T-helper 2 cell treated with Interferon-gamma antibody and Interleukin-4, amounts not matched to agents 5 μg/mL and 100 μg/mL, for 36 hours (primary cell): ENCODE measurements at places on chromosomes 3 and 15.
A peak's percentile ranks its signal among the peaks of the same experiment; 100 is the strongest.

GRCh38 chr15:44035781-44036699, 159.0 kb downstream of the FRMD5 start:
- DNase-seq, result no peak

- no peak for DNase-seq
Measured at GRCh38 chr15:67172172-67172571, 82.3 kb downstream of the AAGAB start.

GRCh38 chr3:184672977-184673870, 38.6 kb downstream of the MAGEF1 start:
- DNase-seq, result no peak

GRCh38 chr3:185653949-185654757, 68.1 kb downstream of the SENP2 start:
- DNase-seq, result no peak

DNA sequence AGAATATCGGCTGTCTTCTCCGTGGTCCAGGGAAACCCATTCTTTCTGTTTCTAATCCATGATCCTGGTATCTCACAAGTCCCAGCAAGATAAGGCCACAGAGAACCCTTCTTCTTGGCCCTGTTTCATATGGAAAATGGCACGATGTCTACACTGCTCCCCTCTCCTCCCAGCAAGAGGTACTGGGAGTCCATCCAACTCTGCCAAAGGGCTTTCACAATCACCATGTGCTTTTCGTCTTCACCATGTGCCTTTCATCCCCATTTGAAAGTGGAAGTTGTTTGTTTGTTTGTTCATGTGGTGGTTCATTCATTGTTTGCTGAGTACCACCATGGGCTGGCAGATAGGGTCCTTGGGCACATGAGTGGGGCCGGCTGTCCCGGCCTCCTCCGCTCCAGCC, 5.5 kb downstream of the ITIH3 start:
- no peak for DNase-seq

DNA sequence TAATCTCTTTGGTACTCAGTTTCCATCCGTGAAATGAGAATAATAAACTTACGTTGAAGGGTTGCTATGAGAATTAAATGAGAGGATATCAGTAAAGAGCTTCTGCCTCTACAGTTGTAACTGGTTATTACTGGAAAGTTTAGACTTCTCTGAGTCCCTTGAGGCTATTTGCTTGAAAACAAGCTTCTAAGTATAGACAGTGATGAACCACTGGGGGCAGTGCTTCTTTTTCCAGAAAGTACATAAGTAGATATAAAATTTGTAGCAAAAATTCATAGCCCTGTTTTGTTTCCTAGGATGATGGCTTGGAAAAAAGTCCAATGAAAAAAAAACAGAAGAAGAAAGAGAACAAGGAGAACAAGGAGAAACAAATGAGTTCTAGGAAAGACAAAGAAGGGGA, 87.1 kb downstream of the RGMA start:
- DNase-seq, result no peak

DNA sequence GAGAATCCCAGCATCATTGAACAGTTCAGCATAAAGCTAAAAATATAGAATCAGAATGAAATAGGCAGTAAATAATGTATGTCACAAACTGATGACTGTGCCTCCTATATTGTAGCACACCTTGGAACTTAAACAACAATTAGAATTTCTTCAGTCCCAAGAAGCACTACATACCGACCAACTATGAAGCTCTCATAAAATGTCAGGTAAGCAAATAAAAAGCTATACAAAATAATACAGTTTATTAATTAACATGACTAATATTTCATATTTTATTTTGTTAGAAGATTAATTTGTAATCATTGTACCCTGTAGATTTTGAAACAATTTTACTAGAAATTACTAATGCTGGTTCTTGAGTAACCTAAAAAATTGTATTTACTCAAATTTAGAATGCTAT, 85.1 kb upstream of the GK5 start:
- no peak for DNase-seq

DNA sequence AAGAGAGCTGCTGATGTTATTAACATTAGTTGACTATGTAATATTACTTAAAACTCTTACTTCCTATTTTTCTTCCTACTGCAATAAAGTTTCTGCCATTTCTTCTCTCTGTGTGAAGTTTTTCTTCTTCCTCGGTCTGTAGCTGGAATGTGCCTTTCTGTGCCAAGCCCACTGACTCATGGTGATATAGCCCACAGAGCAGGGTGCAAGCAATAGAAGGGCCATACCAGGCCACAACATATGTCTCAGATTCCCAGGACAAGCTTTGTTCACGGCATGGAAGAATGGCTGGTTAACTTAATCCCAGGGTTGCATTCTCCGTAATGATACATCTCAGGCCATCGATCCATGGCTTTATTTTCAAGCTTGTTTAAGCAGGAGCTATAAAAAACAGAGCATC, 815.3 kb downstream of the TUSC7 start:
- no peak for DNase-seq

- no peak for DNase-seq
Measured at GRCh38 chr15:90345857-90346256, 6.2 kb upstream of the ZNF774 start.

DNA sequence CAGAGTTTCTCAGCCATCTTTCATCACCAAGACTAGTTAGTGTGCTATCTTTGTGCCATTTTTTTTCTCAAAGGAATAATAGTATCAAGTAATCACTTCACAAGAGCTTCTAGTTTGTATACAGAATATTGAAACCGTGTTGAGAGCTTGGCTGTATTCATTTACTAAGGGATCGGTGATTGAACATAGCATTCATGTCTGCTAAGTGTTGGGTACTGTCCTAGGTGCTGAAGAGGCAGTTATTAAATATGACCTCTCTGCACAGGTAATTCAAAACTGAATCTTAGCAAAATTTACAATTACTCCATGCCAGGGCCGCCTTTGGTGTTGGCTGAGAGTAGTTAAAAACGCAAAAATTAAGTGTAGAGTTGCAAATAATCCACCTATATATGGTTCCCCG, 355.3 kb upstream of the RORA start:
- DNase-seq, result no peak

DNA sequence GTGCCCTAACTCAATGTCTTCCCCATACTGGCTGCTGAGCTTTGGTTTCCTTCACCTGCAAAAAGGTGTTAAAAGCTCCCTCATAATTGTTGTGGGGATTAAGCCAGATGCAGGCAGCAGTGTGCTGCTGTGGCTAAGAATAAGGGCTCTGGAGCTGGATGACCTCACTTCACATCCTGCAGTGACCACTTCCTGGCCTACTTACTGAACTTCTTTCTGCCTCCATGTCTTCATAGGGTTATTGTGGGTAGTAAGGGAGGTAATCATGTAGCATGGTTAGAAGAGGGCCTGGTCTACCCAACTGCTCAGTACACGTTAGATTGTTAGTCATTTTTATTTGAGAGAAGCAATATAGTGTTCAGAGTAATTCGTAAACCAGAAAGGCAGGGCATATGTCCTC, 18.4 kb downstream of the GYG1 start:
- no peak for DNase-seq

DNA sequence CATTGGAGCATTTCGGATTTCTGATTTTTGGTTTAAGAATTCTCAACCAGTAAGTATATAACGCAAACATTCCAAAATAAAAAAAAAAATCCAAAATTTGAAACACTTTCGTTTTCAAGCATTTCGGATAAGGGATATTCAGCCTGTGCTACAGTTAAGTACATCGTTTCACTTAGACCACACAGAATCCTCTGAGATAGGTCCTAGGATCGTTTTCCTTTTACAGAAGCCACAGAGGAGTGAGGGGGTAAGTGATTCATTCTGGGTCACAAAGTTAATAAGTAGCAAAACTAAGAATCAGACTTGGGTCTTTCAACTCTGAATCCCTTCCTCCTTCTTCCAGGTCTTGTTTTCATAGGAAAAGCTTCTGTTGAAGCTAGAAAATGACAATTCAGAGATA, 249.3 kb downstream of the BBX start:
- no peak for DNase-seq

GRCh38 chr3:109177908-109178307, 41.4 kb downstream of the C3orf85 start:
- DNase-seq, result no peak

- DNase-seq, result peak; percentile 45
Measured at GRCh38 chr15:22980189-22981050, at the start of gene CYFIP1. Gene CYFIP1, minus strand, starts transcription at chr15:22980368. Its CDS starts 33,083 bp downstream, at chr15:22947285.

- DNase-seq, result no peak
Measured at GRCh38 chr3:43104660-43105595, 951 bp downstream of the POMGNT2 start.

DNA sequence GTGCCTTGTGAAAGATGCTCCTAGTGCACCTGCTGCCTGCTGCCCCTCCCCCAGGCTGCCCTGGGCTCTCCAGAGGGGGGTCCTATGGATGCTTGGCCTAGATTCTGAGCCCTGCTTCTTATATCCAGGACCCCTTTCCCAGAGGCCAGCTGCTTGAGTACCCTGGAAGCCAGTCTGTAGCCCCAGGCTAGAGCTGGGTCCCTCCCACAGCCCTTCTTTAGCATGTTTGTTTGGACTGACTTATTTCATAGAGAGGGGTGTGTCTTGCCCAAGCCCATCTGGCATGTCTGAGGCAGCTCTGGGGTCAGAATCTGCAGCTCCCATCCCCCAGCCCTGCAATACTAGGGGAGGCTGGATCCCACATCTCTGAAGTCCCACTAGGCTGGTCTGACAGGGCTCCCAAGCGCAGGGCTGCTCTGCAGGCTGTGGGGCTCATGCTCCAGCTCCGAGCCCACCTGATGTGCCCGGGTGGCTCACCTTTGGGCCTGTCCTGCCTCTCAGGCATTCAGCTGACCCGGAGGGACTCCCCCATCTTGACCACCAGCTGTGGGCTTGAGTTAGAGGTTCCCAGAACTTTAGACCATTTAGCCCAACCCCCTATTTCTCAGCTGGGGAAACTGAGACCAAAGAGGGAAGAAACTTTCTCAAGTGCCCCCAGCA, 3.1 kb downstream of the CHRNB4 start:
- DNase-seq, result no peak

DNA sequence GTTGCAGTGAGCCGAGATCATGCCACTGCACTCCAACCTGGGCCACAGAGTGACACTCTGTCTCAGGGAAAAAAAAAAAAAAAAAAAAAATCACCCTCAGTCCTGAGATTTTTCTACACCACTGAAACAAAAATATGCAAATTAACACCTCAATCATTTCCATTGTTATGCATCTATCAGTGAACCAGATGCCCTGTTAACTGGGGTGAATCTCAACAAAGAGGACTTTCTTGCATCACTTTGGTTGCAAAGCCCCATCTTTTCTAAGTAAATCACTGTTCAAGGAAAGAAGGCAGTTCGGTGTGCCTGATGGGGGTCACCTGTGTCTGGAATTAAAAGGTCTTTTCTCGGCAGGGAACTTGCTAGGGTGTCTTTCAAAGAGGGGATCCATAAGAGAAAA, 421.6 kb downstream of the EPHB1 start:
- DNase-seq, result no peak

- no peak for DNase-seq
Measured at GRCh38 chr3:81549388-81549787, 212.1 kb downstream of the GBE1 start.

DNA sequence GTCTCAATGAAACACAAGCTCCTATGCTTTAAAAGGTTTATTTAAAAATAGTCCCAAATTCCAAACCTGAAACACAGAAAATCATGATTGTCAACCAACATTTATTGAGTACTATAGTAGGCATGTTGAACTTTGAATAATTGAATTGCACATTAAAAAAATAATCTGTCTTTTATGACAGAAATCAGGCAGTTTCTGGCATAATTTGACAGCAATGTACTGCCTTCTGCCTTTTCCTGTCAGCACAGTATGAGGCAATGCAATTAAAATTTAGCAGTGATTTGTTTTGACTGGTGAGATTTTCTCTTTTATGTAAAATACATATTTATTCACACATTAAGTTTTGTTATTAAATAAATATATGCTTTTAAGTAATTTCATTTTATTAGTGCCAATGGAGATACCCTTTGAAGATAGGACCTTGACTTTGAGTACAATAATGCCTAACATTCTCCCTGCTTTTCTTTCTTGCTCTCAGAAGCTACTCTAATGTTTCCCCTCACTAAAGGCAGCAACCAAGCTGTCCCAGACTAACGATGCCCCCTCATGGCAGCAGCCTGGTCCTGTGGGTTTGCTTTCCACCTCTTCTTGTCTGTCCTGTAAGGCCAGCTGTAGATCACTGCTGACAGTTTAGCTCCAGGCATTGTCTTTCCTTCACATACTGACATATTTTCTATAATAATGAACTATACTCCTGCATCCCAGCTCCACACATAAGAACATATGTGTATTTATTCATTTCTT, 346.7 kb downstream of the IL20RB start:
- no peak for DNase-seq

DNA sequence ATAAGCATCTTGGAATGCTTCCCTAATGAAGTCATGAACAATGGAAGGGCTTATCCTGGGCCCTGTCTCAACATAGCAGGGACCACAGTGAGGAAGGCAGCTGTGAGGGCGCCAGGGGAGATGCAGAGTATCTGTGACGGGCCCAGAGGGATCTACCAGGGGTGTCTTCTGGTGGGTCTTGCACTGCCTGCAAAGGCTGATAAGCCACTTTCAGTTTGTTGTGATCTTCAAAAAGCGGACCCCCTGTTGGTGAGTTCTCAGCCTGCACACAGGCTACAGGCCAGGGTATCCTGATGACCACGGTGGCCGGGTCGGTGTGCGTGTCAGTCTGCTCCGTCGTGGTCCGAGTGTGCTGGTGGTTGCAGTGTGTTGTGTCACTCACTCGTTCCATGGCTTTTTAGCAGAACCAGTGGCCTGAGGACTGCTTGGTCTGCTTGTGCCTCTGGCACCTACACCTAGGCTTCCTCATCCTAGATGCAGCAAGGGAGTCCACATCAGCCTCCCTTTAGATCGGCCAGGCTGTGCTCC, 46.8 kb downstream of the CHDH start:
- no peak for DNase-seq

GRCh38 chr3:195003006-195003892, 267.7 kb downstream of the XXYLT1 start:
- DNase-seq, result no peak

GRCh38 chr3:112931736-112932521, 43.0 kb downstream of the CD200R1 start:
- DNase-seq, result no peak

DNA sequence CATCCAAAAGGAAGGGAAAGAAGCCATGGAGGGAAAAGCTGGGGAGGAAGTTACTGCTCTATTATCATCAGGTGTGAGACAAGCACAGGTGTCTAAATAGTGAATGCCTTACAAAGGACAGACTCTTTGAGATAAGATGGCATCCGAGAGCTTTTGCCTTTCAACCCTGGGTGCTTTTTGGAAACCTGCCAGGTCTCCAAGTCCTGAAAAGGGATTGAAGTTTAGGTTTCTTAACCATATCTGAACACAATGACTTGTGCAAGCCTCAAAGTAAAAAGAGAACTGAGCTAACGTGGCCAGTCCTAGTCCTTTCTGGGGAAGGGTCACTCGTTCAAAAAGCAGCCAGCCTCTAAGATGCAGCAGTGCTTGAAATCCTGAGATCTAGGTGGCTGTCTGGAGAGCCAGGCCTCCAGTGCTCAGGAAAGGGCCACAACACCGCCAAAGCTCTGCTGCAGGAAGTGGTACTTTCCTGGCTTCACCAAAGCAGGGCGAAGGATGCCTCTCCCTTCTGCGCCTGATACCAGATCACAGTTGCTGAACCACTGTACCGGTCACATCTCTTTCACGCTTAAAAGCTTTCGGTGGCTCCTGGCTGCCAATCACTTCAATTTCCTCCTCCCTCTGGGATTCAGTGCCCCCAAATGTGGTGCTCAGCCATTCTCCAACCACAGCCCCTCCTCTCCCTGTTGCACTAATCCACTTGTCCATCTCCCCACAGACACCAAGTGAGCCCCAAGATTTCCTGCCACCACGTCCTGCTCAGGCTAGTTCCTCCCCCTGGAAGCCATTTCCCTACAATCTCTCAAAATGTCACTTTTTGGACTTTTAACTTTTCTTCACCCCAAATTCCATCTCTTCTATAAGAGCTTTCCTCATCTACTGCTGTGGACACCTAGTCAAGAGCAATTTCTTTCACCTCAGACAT, 104.1 kb upstream of the LPP start:
- DNase-seq, result no peak
